RPMI8226 (cell line): ENCODE measurements at places on chromosomes 3 and 15.

- DNase-seq = peak; percentile 47
These were observed 1.5 kb downstream of the CELF6 start for GRCh38 chr15:72318408-72318942.

- peak; percentile 46 for DNase-seq
These were observed 48.6 kb downstream of the GAP43 start for GRCh38 chr3:115671761-115672455.

GRCh38 chr15:87477737-87478686 is 778.5 kb downstream of the NTRK3 start:
- DNase-seq = no peak

GRCh38 chr3:155065537-155065936 is 14.6 kb upstream of the MME start:
- DNase-seq = no peak

GRCh38 chr3:170632780-170633179 is 46.9 kb upstream of the SLC7A14 start:
- DNase-seq = peak; percentile 65

DNA sequence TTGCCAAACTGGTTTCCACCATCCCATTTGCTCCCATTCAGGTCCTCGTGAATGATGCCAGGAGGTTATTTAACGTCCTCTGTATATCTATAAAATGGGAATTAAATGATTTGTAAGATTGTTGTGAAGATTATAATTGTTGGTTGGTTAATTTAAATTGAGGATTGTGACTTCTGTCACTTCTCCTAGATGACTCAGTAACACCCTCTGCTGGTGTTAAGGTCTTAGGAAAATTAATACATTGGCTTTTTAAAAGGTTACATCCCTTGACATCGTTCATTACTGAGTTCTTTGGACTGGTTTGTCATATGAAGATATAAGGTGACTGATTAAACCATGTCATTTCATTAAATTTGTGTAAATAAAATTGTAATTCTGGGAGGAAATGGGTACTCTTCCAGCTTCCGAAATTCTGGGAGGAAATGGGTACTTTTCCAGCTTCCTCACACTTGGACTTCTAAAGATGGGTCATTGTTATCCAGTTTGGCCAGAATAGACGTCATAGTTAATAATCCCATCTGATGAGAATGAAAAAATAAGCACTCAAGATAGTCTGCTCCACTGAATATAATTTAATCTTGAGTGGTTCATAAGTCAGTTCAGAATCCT is 33.3 kb upstream of the PAQR5 start:
- peak; percentile 69 for DNase-seq

- DNase-seq = no peak
These were observed 277.6 kb upstream of the STT3B start for GRCh38 chr3:31255007-31255581.

- DNase-seq = no peak
These were observed 759.4 kb upstream of the GBE1 start for GRCh38 chr3:82520846-82521245.

DNA sequence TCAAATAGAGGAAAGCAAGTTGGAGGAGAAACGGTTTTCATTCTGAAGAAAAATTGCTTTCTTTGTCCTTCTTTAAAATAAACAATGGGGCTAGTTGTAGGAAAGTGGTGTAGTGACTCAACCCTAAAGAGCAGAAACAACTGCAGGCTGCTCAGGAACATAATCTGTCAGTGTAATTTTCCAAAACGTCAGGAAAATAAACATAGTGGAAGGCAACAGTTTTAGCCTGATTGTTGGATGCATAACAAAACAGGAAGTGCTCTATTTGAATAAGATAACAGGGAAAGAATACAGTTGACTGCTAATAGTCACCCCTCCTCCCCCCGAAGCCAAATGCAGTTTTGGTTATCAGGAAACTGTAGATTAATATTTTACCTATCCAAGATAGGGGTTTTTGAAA is 167.6 kb downstream of the ECT2 start:
- no peak for DNase-seq

GRCh38 chr3:157083824-157084223 is 76.1 kb downstream of the CCNL1 start:
- DNase-seq = no peak

DNA sequence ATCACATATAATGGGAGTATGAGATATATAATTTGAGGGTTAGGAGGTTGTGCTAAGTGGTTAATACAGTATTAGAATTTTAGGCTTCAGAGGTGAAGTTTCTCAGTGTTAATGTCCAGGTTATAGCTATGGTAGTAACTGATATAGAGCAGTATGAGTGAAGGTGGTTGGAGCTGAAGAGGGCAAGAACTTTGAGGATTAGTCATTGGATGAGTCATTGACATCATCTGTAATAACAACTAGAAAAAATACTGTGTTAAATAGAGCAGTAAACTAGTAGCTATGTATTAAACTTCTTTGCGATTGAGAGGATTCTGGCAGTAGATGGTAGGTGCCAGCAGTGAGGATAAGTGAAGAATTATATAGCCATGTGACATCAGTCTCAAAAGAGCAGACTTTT is 47.5 kb upstream of the EIF3J start:
- DNase-seq = no peak

GRCh38 chr3:25288413-25288812 is 139.7 kb upstream of the RARB start:
- DNase-seq = no peak

GRCh38 chr3:101240719-101241399 is 79.5 kb downstream of the IMPG2 start:
- no peak for DNase-seq

DNA sequence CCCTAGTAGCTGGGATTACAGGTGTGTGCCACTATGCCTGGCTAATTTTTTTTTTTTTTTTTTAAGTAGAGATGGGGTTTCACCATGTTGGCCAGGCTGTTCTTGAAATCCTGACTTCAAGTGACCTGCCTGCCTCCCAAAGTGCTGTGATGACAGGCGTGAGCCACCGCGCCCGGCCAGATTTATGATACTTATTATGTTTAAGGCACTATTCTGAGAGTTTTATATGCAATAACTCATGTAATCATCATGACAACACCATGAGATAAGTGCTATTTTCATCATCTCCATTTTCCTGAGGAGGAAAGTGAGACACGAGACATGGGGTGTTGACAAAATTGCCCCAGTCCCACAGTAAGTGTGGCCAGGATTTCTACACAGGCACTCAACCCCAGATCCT is 366.4 kb upstream of the TRIM42 start:
- DNase-seq = no peak

DNA sequence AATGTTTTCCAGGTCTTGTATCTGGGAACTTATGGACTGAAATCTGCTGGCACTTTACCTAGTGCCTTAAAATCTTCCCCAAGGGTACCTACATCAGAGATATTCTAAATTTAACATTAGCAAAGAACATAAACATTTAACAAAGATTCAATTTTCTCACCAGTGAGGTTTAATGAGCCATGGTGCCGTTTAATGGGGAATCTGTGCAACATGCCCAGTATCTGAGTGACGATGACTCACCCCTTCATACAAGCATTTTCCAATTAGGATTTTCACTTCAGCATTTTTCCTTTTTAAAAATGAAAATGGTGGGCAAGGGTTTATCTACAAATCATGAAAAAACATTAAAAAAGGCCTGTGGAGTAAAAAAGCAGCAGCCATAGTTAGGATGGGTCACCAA is 189.4 kb downstream of the SLC9A9 start:
- no peak for DNase-seq

DNA sequence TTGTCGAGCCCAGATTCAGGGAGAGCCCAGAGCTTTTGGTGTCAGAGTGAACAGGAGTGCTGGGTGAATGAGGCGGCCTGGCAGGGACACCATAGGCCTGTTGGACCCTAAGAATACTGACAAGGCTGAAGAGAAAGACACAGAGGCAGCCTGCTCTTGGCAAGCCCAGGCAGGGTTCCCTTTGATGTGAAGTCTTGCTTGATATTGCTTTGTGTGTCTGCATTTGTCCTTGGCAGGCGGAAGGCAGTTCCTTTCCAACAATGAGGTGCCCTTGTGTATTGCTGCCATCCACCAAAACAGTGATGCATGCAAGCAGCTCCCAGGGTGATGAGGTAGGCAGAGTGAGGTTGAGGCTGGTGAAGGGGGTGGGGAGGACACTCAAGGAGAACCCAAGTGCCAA is 152.7 kb upstream of the TSC22D2 start:
- DNase-seq = no peak

DNA sequence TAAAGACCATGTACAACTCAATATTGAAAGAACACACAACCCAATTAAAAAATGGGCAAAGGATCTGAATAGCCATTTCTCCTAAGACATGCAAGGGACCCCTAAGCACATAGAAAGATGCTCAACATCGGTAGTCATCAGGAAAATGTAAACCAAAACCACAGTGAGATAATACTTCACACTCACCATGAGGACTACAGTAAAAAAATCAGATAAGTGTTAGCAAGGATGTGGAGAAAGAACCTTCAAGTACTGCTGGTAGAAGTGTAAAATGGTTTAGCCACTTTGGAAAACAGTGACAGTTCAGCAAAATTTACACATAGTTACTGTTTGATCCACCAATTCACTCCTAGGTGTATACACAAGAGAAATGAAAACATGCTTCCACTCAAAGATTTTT is 30.1 kb upstream of the XIRP1 start:
- no peak for DNase-seq
